ENCODE measurements at places on chromosomes 5 and 9.

DNA sequence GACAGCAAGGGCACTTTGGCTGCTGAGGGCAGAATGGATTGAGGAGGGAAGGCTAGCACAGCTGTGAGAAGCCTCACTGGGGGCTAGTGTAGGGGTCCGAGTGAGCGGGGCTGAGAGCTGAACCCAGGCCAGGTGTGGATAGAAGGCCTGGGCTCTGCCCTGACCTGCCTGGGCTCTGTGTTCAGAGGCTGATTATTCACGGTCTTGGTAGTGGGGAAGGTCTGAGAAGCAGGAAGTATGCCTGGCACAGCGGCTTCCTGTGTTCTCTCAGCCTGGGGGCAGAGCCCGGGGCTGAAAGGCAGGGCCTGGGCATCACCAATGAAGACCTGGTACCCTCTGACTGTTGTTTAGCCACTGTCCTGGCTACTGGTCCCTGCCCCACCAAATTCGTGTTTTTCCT, 136.4 kb upstream of the TBC1D2 start:
- DNase-seq = no peak

DNA sequence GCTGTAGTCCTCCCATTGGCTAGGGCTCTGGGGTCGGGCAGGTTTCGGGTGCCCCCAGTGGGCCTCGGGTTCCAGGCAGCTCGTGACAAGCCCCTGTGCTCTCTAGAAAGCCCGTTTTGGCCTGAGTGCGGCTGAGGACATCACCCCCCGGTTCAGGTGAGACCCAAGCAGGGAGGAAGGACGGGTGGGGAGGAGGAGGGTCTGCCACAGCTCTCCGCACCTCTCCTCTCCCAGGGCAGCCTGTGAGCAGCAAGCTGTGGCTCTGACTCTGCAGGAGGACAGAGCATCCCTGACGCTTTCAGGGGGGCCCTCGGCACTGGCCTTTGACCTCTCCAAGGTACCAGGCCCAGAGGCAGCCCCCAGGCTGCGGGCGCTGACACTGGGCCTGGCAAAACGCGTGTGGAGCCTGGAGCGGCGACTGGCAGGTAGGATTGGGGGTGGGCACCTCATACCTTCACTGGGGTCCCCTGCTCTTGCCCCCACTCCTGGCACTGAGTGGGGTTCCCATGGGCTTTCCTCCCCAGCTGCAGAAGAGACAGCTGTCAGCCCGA, 672 bp downstream of the PAXX start:
- DNase-seq = no peak

DNA sequence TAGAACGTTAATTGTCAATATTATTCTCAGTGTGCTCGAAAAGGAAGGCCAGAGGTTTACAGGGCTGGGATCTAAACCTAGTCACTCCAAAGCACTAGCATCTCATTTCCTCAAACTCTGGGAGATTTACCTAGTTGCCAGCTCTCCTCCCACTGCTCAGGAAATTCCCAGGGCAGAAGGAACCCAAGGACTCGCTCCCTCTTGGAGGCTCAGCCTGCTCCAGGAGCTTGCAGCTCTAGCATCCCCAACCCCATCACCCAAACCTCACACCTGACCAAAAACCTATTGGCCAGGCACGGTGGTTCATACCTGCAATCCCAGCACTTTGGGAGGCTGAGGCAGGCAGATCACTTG, 26.0 kb downstream of the SERINC5 start:
- DNase-seq = no peak

GRCh38 chr5:113164021-113164420, 187.4 kb downstream of the DCP2 start:
- DNase-seq = no peak

DNA sequence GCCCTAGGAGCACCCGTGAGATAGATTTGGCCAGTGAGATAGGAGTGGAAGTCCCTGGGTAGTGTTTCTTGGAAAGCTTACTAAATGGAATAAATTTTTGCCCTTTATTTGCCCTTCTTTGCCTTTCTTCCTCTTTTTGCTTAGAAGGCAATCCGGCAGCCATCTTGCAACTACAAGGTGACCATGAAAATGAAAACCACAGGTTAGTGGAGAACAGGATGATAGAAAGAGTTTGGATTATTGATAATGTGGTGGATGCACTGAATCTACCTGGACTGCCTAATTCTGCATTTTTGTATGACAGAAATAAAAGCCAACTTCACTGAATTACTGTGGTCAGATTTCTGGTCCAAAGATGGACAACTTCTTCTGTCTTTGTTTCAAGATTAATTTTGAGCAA, 33.2 kb downstream of the TARS1 start:
- no peak for DNase-seq

DNA sequence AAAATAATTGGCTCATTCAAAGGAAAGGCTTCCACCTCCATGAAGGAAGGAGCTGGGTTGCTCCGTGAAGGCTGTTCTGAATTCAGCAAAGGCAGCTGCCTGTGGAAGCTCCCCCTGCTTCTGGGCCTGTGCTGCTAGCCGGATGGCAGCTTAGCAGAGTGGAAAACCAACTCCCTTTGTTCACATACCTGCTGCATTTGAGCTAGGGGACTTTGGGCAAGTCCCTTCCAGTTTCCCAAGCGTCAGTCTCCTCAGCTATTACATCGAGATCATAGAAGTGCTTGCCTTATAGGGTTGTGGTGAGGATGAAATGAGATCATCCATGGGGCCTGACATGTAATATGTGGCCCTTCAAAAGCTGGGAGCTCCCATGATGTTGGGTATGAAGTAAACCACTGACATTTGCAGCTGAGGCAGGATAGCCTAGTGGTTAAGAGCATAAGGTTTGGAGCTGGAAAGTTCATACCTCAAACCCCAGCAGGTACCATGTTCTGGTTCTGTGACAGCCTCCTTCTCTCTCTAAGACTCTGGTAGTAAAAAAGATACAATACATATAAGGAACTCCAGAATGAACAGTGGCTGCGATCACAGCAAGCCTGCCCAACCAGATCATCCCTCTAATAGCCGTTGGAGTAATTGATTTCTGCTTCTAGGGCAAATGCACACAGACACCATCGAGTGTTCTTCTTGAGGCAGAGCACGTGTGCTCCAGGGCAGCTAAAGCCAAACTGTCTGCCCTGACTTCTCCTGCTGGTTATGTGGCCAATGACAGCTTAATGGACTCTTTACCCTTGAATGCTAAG, 11.0 kb upstream of the DENND1A start:
- no peak for DNase-seq

DNA sequence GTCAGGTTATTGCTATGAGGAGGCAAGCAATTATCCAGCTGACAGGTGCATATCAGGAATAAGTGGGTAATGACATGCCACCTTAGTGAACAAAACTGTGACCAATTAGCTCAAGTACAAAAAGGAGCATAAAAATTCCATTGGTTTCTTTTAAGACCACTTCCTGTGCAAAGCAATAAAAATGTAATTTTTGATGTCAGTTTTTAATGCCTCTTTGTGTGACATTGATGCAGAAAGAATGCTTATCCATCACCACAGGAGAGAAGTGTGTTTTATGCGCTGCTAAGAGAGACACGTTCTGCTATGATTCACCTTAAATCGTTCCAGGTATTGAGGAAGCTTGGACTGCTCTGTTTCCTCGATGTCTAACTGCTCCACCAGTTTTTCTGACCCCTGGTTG, 96.7 kb downstream of the MRPS27 start:
- DNase-seq = peak; percentile 83

DNA sequence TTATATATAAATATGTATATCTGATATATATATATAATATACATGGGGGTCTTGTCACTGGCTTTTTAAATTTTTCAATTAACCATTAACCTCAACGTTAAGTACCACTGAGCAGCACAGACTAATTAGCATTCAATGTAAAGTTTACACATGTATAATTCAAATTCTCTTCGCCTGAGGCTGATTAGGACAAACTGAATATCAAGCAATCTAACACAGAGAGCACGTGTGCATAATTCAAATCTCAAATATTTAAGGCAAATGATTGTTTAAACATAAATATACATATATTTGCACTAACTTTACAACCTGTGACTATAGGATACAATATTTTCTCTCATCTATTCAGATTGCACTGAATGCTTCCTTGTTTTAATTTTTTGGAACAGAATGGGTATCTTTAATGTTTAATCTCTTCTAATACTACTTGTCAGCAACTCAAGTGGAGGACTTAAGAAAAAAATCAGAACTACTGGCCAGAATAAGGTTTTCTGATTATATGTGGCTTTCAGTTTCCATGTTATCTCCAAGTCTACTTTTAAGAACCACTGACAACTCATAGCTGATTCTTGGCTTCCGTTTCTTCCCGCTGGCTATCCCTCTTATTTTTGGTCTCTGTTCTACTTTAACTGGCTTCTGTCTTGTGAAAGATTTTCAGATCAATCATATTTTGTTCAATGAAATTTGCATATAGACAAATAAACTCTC, 204.8 kb downstream of the MLLT3 start:
- no peak for DNase-seq

GRCh38 chr5:2740051-2740875, 11.2 kb downstream of the IRX2 start:
- no peak for DNase-seq

DNA sequence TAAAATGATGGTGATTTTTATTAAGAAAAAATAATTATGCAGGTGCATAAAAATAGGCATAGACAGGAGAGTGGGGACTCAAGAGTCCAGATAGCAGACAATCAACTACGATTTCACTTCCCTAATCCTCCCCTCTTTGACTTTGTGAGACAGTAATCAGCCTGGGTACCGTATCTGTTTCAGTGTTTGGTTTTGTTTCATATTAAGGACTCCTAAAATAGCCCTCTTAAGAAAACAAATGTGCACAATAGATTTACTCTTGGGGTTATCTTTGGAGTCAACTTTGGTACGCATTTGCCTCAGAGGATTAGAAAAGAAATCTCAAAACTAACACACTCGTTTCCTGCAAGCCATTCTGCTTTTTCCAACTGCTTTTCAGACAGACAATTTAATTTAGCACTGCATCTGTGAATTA, 96.3 kb downstream of the ZNF608 start:
- no peak for DNase-seq

- no peak for DNase-seq
These were observed 179.6 kb downstream of the GNAQ start for GRCh38 chr9:77851882-77852595.

DNA sequence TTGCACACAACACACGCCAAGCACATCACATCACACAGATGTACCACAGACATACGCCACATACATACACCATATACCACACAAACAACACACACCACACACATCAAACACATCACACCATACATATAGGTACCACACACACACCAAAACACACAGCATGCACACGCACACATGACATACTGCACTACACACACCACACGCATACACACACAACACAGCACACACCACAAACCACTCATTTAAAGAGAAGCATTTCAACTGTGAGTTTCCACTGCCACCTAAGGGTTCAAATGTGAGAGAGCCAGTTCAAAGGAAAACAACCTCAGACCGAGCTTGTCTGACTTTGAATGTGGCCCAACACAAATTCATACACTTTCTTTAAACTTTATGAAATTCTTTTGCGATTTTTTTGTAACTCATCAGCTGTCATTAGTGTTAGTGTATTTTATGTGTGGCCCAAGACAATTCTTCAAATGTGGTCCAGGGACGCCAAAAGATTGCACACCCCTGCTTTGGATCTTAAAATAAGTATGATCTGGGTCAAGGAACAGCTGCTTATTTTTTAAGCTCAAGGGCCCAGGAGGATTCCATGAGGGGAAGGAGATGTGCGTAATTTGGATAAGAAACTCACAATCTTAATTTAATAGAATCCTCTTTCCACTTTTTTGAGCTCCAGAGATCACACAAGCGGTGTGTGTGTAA, 494.6 kb downstream of the GADD45G start:
- DNase-seq = peak; percentile 61

DNA sequence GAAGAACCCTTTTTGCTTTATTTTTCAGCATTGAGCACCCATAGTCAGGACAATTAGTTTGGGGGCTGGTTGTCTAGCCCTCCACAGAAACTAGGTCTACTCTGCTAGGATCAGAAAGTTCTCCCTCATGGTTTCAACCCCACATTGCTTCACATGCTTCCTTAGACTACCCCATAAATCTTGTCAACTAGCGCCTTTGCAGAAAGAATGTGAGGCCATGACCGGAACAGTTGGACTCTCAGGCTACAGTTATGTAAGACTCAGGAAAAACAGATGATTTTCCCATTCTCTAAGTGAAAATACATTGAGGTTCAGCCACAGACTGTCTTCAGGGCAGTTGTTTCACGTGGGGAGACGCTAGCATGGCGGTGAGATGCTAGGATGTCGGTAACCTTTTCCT, 255.6 kb downstream of the NR3C1 start:
- no peak for DNase-seq

DNA sequence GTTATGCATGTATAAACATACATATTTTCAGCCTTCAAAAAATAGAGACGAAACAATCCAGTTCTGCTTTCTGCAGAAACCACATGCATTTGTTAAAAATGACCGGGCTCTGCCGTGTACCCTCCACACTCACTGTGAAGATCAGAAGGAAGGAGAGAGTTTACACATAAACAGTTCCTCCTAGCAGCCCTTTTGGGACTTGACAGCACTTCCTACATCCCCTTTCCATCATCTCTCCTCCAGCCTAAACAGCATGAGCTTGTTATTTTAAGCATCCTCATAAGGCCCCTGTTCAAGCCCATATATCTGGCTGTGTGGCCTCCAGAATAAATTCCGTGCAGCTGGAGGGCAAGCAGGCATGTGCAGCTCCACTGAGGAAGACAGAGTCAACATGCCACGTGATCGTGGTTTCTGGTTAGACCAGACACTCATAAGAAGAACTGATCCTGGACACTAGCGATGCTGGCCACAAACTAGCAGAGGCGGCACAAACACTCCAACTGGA, 42.2 kb downstream of the NIPAL4 start:
- no peak for DNase-seq

DNA sequence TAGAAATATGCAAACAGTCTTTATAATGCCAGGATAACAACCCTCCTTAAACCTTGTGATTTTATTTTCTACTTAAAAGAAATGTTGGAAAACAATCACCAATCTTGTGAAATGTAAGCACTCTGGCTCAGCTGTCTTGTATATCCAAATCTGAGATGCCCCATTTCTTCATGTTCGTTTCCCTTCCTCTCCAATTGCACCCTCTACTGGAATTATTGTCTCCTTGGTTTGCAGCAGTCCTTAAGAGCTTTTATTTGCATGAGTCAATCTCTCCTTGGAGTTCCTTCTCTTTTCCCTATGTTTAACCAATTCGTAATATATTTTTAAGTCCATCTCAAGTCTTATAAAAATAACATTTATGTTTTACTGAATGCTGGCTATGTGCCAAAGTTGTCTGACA, 362.0 kb upstream of the CDH10 start:
- peak; percentile 52 for DNase-seq

GRCh38 chr9:14313951-14314423, at the start of gene NFIB:
Gene NFIB, minus strand, starts transcription at chr9:14314141. Its CDS starts 630 bp downstream, at chr9:14313511.
- DNase-seq = no peak

GRCh38 chr5:146213210-146213826, 9.9 kb downstream of the RBM27 start:
- DNase-seq = peak; percentile 15
